H9 (cell line): ENCODE measurements at places on chromosomes 1 and 21. TPM values are rescaled to one million over a fixed set of nuclear protein-coding genes. Genes with fewer than 3 reads are reported as not detected.

MYBPH gene
- total RNA-seq = not detected in 2 replicates

FAM72C gene
- total RNA-seq = 3.5 and 6.0 TPM in 2 replicates

- H3K27me3 ChIP-seq = no peaks in the 10 kb centered on the region
- no peaks in the 10 kb centered on the region for H3K4me1 ChIP-seq
- H3K4me3 ChIP-seq = no peak overlapping the region
- no peaks in the 10 kb centered on the region for H3K36me3 ChIP-seq
- DNase-seq = no peak
- H3K27ac ChIP-seq = no peak overlapping the region
These were observed 91.9 kb downstream of the TGFB2 start for GRCh38 chr1:218436997-218437396.

DNA sequence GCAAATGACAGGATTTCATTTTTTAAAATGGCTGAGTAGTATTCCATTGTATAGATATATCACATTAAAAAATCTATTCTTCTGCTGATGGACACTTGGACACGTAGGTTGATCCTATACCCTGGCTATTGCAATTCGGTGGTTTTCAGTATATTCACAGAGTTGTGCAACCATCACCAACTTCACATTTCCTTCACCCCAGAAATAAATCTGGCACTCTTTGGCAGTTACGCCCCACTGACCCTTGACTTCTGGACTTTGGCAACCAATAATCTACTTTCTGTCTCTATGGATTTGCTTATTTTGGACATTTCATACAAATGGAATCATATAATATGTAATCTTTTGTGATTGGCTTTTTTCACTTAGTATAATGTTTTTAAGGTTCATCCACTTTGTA lies 35.9 kb downstream of the MAP3K7CL start:
- no peaks in the 10 kb centered on the region for H3K27me3 ChIP-seq
- no peak overlapping the region for H3K4me3 ChIP-seq
- no peaks in the 10 kb centered on the region for H3K4me1 ChIP-seq
- H3K36me3 ChIP-seq = no peaks in the 10 kb centered on the region

- H3K4me1 ChIP-seq = no peaks in the 10 kb centered on the region
- H3K4me3 ChIP-seq = no peak overlapping the region
- no peaks in the 10 kb centered on the region for H3K27me3 ChIP-seq
- no peak overlapping the region for H3K27ac ChIP-seq
- H3K36me3 ChIP-seq = no peaks in the 10 kb centered on the region
- DNase-seq = no peak
These were observed 57.9 kb upstream of the KCNE2 start for GRCh38 chr21:34305605-34306604.

- H3K27me3 ChIP-seq = no peaks in the 10 kb centered on the region; the same call in 1 of the 2 replicates
- H3K27ac ChIP-seq = no peak overlapping the region
- no peak overlapping the region for H3K4me3 ChIP-seq
These were observed 7.6 kb downstream of the TENT5C start for GRCh38 chr1:117613249-117613968.
